ENCODE measurements at places on chromosomes 7 and 10.

DNA sequence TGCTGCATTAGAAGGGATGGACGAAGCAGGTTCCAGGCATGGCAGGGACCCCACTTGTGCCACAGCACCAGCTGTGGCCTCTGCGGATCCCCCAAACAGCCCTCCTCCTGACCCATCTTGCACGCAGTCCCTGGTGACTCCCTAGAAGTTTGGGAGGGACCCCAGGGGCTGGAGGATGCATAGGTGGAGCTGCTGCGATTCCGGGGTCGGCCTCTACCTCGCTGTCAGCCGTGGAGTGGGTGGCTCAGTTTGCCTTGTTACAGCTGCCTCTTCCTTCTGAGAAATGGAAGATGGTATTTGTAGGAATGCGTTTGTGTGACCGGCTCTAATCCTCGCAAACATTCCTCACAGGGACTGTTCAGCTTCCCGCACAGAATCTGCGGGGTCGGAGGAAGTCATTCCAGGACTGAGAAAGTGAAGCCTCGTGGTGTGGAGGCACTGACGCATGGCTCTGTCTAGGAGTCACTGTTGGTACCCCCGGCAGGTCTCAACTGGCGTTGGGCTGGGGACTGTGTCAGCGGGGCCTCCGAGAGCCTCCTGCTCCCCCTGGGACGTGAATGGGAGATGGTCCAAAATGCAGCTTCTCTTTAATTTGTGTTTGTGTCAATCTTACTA is 17.5 kb downstream of the PWWP2B start:
- no peak for DNase-seq

- no peak for DNase-seq
These were observed 20.6 kb downstream of the HNRNPA2B1 start for GRCh38 chr7:26179826-26180497.

- no peak for DNase-seq
These were observed 73.7 kb upstream of the TMEM229A start for GRCh38 chr7:124106575-124106974.

DNA sequence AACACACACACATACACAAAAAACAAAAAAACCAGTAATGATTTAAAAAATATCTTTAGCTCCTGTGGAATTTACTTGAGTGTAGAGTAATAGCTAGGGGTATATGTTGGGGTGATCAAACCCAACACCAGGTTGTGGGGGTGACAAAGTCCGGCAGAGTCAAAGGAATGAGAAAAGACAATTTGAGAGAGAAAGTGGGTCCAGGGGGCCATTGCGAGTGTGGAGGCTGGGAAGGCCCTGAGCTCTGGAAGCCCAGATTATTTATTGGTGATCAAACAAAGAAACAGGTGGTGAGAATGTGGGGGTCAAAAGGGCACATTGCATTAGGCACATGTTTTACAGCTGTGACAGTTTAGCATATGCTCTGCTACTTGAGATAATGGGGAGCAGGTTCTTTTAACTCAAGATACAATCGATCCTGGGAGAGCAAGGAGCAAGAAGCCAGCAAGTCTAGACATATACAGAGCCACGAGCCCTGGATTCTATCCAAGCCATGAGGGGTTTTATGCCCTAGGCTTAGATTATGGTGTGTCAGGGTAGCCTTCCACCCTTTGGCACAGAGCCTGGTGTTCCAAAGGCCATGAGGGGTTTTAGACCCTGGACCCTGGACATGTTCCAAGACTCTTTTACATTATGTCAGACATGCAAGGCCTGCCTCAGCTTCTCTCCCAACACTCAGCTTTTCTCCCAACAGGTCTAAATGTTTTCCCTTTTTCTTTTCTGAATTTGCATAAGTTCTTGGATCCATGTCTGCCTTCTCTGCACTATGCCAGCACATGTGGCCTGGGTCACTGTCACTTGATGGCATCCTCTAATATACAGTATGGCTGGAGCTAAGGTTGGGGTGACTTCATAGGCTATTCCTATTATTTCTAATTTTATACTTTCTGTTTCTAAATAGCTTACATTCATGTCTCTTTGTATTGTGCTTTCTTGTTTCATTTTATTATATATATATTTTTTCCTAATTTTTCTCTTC is 48.6 kb upstream of the MKI67 start:
- no peak for DNase-seq

- no peak for DNase-seq
These were observed 58.3 kb downstream of the DPYSL4 start for GRCh38 chr10:132245056-132245455.

DNA sequence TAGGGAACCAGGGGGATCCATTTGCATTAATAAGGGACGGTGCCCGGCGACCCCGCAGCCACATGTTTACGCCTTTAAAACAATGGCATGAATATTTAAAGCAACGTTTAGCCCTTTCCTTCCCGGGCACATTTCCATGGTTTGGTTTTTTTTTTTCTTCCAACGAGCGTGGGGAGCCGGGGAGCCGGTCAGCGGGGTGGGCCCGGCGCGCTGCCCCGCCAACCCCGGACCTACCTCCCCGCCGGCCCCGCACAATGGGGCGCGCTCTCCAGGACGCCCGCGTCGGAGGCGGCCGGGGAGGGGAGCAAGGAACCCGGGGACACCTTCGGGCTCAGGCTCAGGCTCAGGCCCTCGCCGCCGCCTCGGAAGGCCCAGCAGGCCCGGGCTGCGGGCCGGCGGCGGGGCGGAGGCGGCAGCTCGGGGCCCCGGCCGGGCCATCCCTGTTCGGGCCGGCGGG is 1.0 kb downstream of the SEPHS1 start:
- DNase-seq = no peak

GRCh38 chr10:110836706-110837105 is 35.0 kb upstream of the PDCD4 start:
- DNase-seq = no peak

DNA sequence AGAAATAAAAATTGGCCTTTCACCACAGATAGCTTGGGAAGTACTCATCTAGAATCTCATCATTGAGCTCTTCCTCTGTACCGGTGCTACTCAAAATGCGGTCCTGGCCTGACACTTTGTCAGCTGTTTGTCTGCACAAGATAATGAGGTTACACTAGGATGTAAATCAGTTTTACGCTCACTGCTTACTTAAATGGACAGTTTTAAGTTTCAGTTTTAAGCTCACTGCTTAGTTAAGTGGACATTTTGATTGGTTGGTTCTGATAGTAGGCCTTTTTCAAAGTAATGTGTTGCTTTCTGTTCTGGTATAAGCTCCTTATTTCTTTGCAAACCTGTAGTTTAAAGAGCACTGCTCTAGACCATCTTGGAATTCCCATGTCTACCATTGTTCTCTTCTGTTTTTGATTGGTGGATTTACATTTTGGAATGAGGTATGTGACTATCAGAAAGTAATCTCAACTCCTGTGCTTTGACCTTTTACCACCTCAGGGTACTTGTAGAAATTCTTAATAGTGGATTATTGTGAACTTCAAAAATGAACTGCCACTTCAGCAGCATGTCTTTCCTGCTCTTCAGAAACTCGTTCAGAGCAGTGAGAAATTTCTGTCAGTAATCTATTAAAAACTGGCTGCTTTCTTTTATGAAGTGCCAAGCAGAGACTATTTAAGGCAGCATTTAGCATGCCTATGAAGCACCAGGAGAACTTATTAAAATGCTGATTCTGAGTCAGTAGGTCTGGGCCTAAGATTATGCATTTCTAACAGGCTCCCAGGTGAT is 55.0 kb downstream of the C1GALT1 start:
- DNase-seq = no peak

DNA sequence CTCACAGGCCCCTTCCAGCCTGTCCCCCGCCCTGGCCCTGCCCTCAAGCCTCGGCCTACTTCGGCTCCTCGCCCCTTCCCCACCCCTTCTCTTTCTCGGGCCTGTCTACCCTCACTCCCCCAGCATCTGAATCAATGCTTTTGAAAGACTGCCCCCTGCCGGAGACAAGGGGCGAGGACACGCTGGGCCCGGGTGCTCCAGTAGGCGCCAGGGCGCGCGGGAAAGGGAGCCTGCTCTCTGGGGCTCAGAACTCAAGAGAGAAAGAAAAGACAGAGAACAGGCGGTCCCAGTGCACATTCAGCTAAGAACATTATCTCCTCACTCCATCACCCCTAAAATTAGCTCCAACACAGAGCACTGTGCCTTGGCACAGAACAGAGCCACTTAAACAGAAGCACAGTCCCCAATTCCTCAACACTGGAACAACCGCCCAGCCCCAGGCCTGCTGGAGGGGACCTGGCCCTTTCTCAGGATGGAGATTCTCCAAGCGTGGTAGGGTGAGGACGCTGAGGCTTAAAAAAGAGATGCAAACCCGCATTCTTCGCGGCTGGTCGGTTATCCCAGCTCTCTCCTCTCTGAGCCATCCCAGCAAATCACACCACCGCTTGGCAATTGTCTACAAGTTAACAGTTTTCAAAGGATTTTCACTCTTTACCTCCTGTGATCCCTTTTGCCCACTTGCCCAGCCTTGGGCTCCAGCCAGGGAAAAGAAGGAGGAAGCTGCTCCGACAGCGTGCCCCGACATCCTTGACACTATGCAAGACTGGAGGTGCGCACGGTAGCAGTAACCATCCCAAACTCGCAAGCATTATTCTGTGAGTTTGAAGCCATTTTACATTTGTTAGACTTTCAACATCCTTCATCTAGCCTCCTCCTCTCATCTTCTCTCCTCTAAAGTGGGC is 2.1 kb downstream of the GIGYF1 start:
- peak; percentile 83 for DNase-seq

Data from stimulated activated CD4-positive, alpha-beta T cell treated with anti-CD3 and anti-CD28 coated beads, Interleukin-4, amount 100 ng/mL, for 1 hour (primary cell).